GM04503 (cell line): ENCODE measurements at places on chromosomes 1 and 21.

DNA sequence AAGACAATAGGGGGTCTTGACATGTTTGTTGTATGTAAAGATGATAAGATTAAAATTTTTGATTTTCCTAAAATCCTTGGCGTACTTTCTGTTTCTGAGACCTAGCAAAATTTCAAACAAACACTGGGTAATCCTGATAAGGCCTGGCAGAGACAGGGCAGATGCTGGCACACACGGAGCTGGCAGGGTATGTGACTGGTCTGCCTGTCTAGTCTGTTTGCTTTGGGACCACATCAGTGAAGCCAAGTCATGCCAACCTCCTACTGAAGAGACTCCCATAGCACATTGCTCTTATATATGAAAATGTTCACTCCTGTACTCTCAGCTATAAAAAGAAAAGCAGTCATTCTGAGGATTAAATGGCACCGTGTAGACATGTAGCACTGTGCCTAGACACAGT, 14.1 kb downstream of the TOR3A start:
- DNase-seq: no peak

- DNase-seq: peak; percentile 51
Measured at GRCh38 chr1:57489358-57490036, 65.6 kb upstream of the DAB1 start.

DNA sequence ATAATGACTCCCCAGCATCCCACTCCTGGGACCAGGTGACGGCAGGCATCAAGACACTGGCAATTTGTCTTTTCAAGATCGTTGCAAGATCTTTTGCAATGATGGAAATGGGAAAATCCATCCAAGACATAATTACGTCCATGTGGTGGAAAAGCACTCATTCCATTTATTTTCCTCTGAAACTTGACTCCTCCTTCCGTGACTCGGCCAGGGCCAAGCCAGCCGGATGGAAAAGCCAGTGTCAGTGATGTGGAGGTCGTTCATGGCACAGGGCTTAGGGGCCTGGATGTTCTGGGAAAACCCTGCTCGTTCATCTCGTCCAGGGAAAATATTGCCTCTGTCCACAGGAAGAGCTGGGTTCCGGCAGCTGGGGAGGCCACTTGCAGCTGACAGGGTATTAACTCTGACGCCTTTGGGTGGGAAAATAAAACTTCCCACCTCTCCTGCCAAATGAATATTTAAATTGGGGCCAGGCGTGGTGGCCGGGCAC, 46.2 kb downstream of the C1orf198 start:
- peak; percentile 70 for DNase-seq

DNA sequence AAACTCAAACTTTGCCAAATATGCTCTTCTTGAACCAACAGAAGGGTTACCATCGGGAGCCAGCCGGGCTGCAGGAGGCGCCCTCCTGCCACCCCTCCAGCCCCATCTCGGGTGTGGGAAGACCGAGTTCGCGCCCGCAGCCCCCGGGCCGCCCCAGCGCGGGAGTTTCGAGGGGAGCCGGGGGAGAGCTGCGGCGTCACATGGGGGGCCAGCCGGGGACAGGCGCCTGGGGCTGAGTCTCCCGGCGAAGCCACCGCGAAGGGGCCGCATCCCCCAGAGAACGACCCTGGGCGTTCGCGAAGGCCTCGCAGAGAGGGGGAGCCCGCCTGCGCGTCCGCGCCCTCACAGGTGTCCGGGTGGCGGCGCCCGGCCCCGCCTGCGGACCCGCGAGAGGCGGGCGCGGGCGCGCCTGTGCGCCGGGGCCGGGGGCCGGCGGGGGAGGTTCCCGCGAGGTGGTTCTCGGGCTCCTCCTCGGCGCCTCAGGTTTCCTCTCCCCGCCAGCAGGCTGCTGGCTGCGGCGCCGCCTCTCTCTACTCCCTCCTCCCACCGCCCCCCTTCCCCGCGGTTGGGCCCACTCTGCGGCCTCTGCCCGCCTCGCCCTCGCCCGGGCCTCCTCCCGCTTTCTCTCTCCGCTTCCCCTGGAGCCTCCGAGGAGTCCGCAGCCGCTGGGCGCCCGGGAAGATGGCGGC, at the start of gene RAVER2:
Gene RAVER2, plus strand, starts transcription at position 584 of the 689 bp plus-strand sequence. Its CDS starts 98 bp downstream, at position 682.
- DNase-seq: no peak

DNA sequence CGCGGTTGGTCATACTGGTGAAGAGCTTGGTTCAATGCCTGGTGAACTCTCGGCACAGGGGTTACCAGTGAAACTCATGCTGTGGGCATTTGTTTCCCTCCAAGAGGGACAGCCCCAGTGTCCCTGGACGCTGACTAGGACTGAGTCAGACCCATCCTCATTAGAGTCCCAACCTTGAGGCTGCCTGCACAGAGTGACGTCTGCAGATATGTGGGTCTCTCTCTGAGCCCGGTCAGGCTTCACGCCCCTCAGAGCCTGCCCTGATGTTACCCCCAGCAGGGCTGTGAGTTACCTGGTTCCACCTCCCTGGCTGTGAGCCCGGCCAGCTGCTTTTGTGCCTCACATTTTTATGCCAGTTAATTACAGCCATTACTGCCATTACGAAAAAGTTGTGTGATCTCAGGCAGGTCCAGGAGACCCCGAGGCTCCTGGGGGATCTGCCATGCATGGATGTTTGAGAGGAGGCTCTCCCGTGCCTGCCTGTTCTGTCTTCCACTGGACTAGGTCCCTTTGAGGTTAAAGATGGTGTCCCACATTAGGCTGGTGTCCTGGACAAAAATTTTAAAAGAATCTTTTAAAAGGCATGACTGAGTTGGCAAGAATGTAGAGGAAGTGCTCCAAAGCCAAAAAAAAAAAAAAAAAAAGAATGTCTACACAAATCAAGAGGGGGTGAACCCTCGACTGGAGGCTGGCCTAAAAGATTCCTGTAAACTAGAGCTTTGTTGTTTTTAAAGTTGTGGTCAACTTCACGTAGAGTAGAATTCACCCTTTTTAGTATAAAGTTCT, 36.6 kb upstream of the PADI1 start:
- peak; percentile 83 for DNase-seq

GRCh38 chr1:168081373-168082007, 55.2 kb downstream of the GPR161 start:
- DNase-seq: peak; percentile 91

- no peak for DNase-seq
Measured at GRCh38 chr1:30988045-30988444, 77.5 kb downstream of the PUM1 start.

GRCh38 chr21:44628707-44629391, 2.0 kb downstream of the KRTAP10-9 start:
- no peak for DNase-seq

DNA sequence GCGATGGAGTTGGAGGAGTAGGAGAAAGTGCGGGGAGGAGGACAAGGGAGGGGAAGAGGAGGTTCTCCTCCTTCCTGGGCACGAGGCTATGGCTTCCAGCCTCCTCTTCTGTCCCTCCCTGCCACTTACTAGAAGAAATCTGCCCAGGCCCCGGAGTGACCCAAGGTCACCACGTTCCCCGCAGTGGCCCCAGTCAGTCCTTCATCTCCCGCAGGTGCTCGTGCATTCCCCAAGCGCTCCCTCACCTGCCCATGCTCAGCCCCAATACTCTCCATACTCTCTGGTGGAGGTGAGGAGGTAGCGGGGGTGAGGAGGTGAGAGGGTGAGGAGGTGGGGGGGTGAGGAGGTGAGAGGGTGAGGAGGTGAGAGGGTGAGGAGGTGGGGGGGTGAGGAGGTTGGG, 85.4 kb downstream of the CCDC185 start:
- no peak for DNase-seq

DNA sequence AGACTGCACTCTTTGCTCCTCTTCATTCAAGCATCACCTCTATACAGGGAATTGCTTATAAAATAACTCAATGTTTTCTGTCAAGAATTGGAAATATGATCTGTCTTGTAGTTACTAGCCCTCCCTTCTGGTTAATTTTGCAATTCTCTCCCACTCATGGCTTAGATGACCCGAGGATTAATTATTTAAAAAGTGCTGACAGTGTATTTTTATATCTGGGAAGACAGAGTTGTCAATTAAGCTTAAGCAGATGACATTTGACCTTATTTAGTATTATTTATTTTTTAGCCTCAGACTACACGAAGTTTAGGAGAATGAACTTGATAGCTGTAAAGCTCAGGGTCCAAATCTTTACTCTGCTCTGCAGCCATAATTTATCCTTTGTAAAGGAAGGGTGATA, 538.5 kb downstream of the NEGR1 start:
- no peak for DNase-seq

- DNase-seq: no peak
Measured at GRCh38 chr1:44777547-44777946, 2.2 kb downstream of the RPS8 start.

- DNase-seq: no peak
Measured at GRCh38 chr1:13806108-13806507, 106.1 kb downstream of the PRDM2 start.
